ENCODE measurements at places on chromosomes 6 and 20.

DNA sequence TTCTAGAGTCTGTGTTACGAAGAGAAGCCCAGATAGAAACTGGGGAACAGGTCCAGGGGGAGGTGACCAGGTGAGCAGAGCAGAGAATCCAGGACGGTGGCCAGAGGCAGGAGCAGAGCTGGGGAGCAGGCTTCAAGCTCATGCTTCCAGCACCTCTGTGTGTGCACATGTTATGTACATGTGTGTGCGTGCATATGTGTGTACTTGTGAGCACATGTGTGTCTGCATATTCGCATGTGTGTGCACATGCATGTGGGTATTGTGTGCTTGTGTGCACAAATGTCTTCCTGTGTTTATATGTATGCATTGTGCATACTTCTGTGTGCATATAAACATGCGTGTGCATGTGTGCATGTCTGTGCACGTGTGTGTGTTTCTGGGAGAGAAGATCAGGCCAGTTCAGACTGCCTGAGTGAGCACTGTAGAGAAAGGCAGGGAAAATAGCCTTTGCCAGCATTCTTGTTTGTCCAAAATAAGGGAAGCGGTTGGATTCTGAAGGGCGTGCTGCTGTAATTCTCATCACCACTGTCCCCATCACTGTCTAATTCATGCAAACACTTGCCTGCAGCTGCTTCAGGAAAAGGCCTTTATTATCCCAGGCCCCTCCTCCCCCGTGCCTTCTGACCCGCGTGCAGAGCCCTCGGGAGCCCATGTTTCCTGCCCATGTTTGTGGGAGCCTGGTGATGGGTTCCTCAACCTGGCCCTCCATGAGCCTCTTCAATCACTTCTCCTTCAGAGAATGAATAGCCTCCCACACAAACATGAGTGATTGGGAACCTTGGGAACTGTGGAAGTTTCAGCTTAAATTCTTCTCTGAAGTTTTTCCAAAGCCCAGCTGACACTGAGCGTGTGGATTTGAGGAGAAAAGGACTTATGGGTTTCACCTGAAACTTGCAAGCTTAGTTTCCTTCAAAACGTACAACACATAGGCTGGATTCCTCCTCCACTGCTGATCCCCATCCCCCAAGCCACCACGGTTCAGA, 161.7 kb upstream of the AFDN start:
- DNase-seq, result no peak

- no peak for DNase-seq
Observed at GRCh38 chr6:166005401-166005943, 162.2 kb downstream of the TBXT start.

DNA sequence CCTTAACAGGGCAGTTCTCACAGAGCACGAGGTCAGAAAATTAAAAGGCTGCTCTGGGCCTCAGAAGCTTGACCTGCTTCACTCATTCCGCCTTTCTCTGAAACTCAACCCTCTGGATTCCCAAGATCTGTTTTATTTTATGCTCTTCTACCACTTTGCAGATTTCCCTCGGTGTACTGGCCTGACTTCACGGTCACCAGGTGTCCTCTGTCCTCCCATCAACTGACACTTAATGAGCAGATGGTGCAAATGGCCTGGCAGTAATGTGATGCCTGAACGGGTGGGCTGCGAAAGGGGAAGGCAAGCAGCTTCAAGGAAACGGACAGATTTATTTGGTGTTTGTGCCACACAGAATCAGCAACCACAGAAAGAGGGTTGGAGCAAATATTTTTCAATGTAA, 169.7 kb upstream of the TFAP2D start:
- no peak for DNase-seq

DNA sequence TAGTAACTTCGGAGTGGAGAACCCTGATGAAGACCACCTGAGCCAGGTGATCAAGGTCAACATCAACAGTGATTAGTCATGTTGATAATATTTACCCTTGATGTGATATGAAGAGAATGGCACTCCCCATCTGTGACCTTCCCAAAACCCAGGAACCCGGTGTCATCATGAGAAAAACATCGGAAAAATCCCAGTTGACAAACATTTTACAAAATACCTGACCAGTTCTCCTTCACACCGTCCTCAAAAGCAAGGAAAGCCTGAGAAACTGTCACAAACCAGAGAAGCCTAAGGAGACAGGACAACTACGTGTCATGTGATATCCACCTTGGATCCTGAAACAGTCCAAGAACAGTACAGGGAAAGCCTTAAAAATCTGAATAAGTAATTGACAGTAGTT, 197.3 kb downstream of the ZMYND8 start:
- DNase-seq, result no peak

- peak; percentile 41 for DNase-seq
Observed at GRCh38 chr6:5025911-5026819, 22.3 kb upstream of the RPP40 start.

Measured in dermis microvascular lymphatic vessel endothelial cell (primary cell).